Activated T-cell treated with anti-CD3 and anti-CD28 coated beads for 48 hours (primary cell): ENCODE measurements at places on chromosomes 3 and 15.

DNA sequence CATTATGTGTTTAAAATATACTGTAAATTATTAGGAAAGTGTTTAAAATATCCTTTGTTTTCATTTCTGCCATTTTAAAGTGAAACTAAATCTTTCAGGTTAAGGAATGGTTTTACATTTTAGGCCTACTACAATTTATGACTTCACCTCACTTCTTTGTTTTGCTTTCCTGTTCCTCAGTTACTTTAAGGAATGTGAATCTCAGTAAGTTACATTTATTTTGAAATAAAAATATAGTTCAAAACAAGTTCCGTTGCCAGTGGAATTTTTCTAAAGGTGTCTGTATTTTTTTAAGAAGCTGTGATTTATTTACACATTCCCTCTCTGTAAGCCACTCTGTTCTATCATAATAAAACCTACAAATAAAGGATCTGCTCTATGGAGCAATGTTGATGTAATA lies 630.9 kb upstream of the AGTR1 start:
- DNase-seq = no peak

- no peak for DNase-seq
Observed at GRCh38 chr3:67605377-67605776, 49.0 kb downstream of the SUCLG2 start.

- DNase-seq = no peak
Observed at GRCh38 chr15:51355096-51355495, 13.6 kb downstream of the GLDN start.

GRCh38 chr3:38623539-38623938 lies 25.9 kb downstream of the SCN5A start:
- no peak for DNase-seq
